ENCODE measurements at places on chromosomes 6 and 20.

GRCh38 chr20:58436868-58437645, 48.0 kb downstream of the VAPB start:
- no peak for DNase-seq

- no peak for DNase-seq
Measured at GRCh38 chr6:54053881-54054391, 57.3 kb upstream of the MLIP start.

DNA sequence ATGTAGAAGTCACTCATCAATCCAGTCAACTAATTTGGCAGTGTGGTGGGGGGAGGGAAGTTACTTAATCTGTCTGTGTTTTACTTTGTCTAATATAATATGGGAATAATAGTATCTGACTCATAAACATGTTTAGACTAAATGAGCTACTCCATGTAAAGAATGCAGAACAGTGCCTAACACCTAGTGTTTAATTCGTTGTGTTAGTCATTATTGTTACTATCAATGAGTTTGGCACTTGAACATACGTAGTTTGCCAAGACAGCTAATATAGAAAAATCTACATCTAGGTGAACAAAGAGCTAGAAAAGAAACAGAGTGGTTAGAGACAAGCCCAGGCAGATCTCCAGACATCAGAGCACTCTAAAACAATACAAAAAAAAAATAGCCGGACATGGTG, 49.1 kb downstream of the IRAK1BP1 start:
- no peak for DNase-seq

DNA sequence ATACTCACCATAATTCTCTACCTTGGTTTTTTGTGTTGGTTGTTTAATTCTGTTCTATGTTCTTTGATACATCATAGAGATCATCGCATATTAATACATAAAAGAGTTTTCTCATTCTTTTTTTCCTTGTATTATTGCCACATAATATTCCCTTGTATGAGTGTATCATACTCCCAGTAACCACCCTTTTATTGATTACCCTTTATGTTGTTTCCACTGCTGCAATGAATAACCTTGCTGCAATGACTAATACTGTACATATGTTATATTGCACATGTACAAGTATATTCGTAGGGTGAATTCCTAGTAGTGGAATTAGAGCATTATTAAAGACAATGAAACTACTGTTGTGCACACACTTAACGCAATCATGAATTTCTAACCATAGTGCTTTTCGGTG, 9.1 kb upstream of the SF3B5 start:
- DNase-seq: no peak

- DNase-seq: peak; percentile 40
Measured at GRCh38 chr6:148414836-148415235, 72.2 kb downstream of the SASH1 start.

DNA sequence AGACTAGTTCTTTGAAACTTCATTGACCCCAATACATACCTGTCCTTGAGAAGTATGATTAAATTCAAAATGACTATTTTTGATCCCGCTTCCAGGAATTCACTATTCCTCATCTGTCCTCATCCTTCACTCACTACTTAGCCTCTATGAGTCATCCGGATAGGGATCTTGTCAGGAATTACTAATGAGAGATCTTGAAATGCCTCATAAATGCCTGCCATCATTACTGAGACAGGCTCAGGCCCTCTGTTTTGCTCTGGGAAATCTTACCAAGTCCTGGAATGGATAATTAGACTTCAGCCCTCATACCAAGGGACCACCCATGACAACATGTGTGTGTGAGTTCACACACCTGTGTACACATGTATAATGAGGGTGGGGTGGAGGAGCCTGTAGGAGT, 2.8 kb upstream of the CYP24A1 start:
- DNase-seq: no peak

GRCh38 chr6:167501831-167502385, 177.0 kb downstream of the TTLL2 start:
- no peak for DNase-seq

- no peak for DNase-seq
Measured at GRCh38 chr6:120735641-120736040, 598.6 kb downstream of the TBC1D32 start.

GRCh38 chr20:44208770-44209169, 1.8 kb downstream of the OSER1 start:
- DNase-seq: peak; percentile 43

DNA sequence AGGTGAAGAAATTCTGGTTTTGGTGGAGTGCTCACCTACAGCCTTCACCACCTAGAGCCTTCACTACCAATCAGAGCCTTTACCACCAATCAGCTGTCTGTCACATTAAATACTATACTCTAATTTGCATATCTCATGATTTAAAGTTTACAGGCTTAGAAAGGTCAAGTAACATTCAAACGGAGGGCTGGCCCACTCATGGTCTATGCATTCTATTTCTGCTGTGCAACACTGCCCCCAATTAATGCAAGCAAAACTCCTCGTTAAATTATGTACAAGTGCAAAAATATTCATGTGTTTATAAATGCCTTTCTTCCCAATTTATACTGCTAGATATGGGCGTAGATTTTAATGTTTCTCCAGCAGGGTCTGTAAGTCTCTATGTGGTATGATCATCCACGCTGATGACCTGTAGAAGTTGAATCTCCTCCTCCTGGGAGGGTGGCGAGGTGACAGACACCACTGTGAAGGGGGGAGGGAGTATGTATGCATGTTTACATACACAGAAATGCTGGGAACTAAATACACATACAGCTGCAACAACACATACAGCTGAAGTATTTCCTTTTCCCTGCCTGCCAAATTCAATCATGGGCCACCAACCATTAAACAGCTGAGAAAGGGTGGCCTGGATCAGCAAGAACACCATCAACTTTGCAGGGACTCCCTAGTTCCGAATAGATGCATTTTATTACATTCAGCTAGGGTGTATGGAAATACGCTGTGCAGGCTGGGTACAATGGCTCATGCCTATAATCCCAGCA, 13.1 kb downstream of the RRAGD start:
- DNase-seq: no peak

- DNase-seq: no peak
Measured at GRCh38 chr20:48171626-48172356, 386.5 kb upstream of the SULF2 start.

DNA sequence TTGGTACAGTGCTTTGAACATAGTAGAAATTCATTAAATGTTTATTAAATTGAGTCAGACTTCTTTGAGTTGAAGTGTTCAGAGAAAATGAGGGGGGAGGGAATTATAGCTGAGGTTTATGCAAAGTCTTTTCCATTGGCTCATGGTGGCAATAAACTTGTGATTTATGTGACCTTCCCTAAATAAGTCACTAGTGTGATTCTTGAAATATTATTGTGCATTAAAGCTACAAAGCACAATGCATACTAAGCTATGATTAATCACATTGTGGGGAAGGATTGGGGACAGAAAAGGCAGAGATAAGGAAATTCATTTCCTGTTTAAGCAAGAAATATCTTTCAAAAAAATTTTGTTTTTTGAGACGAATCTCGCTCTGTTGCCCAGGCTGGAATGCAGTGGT, 877.5 kb downstream of the TFAP2A start:
- no peak for DNase-seq
